ENCODE measurements at places on chromosomes 7 and 10.

- no peak for DNase-seq
Measured at GRCh38 chr7:141123522-141123921, 49.7 kb downstream of the TMEM178B start.

- no peak for DNase-seq
Measured at GRCh38 chr7:29202651-29203069, 8.1 kb downstream of the CHN2 start.

GRCh38 chr7:14480281-14480680 is 422.3 kb downstream of the DGKB start:
- DNase-seq, result no peak

DNA sequence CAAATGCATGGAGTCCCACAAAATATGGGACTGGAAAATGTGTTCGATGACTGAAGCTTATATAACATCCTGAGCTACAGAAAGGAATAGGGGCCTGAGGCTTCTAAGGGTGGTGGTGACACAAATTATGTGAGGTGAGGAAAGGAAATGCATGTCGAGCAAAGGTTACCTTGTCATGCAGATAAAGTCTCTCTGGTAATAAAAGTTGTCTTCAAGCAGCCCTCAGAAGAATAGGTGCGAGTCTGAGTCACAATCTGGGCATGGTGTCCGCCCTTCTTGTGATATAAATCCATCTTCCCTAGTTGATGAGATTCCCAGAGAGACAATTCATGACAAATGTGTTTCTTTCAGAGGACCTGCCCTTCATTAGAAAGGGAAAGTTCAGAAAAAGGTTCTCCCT is 985.2 kb upstream of the C7orf33 start:
- no peak for DNase-seq

- peak; percentile 65 for DNase-seq
Measured at GRCh38 chr10:32210306-32211045, 136.5 kb downstream of the EPC1 start.

- no peak for DNase-seq
Measured at GRCh38 chr10:7337431-7338171, 73.2 kb downstream of the SFMBT2 start.

DNA sequence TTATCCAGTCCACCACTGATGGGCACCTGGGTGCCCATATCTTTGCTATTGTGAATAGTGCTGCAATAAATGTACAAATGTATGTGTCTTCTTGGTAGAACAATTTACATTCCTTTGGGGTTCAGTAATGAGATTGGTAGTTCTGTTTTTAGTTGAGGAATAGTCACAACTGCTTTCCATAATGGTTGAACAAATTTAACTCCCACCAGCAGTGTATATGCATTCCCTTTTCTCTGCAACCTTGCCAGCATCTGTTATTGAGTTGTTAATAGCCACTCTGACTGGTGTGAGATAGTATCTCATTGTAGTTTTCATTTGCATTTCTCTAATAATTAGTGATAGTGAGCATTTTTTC is 27.8 kb downstream of the COA1 start:
- peak; percentile 27 for DNase-seq

DNA sequence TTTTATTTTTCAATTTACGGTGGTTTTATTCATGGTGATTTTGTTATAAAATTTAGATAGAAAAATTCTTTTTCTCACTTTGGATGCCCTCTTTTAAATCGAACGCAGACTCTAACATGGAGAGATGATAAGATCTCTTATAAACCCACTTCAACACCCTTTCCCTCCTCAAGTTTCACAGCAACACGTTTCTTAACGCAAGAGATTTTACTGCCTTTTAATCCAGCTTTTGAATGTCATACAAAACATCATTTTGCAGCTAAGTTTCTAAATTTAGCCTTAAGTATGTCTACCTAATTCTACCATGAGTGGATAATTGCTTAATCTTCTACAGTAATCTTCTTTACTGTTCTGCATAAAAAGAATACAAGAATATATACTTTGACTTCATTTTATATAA is 70.0 kb downstream of the SEMA3C start:
- DNase-seq, result no peak

GRCh38 chr7:44329081-44329480 is 3.7 kb upstream of the CAMK2B start:
- DNase-seq, result no peak

DNA sequence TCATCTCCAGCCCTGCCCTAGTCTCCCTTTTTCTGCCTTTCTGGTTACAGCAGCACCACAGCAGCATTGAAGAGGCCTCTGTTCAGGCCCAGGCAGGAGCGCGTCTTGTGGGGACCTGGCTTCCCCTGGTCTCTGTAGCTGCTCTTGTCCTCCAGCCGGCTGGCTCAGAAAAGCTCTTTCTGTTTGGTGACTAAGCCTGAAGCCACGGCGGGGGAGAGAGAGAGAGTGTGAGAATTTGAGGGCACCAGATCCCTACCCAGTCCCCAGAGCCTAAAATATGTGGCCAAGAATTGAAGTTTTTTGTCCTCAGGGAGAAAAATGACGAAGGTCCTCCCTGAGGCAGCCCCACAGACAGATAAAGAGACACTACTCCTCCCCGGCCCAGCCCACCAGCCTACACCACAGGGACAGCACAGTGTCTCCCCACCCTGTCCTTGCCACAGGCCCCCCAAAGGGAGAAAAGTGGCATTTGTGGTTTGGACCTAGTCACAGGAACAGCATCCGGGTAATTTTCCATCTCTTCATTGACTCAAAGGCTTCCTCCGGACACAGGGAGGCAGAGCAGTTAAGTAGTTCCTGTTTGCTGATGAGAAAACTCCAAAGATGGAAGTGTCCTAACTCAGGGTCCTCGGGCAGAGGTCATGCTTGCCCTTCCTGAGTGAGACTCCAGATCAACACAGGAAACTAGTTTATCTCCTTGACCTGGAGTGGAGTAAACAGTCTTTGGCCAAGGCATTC is 13.3 kb upstream of the FAM180A start:
- DNase-seq, result peak; percentile 84

GRCh38 chr7:16067711-16068110 is 353.6 kb downstream of the CRPPA start:
- no peak for DNase-seq

DNA sequence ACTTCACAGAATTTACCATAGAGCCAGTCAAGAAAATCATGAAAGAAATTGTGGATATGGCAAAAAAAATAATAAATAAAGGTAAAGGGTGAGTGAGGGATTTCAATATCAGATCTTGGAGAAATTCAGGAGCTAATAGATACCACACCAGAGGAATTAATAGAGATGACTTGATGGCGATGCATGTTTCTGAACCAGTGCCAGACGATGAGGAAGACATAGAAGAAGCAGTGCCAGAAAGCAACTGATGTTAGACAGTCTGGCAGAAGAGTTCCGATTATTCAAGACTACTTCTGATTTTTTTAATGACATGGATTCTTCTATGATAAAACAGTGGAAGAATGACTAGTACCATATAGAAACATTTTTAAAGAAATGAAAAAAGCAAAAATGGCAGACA is 314.7 kb downstream of the BICC1 start:
- DNase-seq, result no peak

Data from EL (cell line).